ENCODE measurements at places on chromosomes 6 and 20.

DNA sequence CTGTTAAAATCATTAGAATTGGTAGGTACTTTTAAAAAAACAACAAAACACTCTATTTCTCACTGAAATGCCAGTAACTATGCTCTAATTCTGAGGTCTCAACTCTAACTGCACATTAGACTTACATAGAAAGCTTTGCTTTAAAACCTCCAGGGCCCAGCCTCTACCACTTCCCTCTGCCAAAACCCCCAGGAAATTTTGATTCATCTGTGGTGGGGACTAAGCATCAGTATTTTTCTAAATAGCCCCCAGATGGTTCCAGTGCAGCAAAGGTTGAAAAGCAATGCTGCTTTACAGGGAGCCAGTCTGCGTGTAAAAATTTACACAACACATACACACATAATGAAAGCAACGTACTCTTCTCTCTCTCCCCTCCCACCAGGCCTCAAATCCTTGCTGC lies 3.8 kb downstream of the TBC1D32 start:
- DNase-seq, result no peak

DNA sequence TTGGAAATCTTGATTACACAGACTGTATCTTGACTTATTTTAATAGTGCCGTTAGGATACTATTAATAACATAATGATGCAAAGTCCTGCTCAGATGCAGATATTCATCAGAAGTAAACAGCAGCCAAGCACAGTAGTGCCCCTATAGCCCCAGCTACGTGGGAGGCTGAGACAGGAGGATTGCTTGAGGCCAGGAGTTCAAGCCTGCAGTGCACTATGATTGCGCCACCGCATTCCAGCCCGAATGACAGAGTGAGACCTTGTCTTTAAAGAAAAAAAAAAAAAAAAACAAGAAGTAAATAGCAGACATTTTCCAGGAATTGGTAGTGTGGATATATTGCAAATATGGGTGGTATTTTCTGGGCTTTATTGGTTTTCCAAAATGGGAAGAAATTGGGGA lies 61.8 kb downstream of the TULP4 start:
- peak; percentile 85 for DNase-seq

GRCh38 chr20:33160681-33161080 lies 7.3 kb upstream of the BPIFA2 start:
- no peak for DNase-seq

GRCh38 chr20:57682184-57683101 lies 27.4 kb downstream of the PMEPA1 start:
- DNase-seq, result no peak

DNA sequence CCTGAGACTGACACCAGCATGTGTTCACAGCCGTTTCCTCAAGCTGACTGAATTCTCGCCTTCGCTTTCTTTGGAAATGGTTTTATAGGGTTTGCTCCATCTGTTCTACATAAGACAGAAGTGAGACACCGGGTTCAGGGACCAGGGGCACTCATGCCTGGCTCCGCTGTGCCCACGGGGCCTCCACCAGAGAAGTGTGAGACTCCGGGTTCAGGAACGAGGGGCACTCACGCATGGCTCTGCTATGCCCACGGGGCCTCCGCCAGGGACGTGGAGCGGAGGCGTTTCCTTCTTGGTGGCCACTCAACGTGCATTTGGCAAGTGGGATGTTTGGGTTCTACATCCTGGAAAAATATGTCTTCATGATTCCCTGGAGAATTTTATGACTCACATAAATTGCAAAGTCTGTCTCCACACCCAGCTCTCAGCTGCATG lies 106.6 kb downstream of the RNASET2 start:
- DNase-seq, result no peak

- peak; percentile 26 for DNase-seq
These were observed 59.4 kb upstream of the CITED2 start for GRCh38 chr6:139433631-139434419.

DNA sequence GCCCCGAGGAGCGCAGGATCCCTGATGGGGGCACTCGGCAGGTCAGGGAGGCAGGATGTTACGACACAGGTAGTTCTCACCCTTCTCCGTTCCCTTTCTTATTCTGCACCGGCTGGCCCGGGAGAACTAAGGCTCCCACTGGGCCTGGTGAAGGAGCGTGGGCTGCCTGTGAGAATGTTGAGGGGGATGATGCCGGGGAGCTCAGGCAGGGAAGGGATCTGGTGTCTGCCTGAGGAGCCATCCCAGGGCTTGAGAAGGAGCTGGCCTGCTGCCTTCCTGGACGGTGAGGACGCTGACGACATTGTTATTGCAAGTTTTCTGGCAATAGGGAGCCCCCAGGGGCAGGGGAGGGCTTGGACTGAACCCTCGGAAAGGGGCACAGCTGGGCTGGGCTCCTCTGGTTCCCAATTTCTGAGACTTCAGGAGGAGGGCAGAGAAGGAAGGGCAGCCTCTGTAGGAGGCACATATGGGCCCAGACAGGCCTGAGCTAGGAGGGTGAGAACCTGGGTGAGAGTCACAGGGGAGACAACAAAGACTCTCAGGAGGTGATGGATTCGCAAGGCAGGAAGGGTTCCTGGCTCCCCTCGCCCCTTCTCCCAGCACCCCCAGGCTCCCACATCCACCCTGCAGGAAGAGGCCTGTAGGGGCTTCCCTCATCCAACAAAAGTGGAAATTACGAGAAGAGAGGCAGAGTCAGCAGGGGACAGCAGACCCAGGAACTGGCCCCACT lies 32.8 kb downstream of the CYP21A2 start:
- no peak for DNase-seq

- DNase-seq, result peak; percentile 43
These were observed 1.1 kb upstream of the ZBTB46 start for GRCh38 chr20:63831993-63832686.

GRCh38 chr6:135159531-135159930 lies 21.6 kb upstream of the MYB start:
- DNase-seq, result no peak

DNA sequence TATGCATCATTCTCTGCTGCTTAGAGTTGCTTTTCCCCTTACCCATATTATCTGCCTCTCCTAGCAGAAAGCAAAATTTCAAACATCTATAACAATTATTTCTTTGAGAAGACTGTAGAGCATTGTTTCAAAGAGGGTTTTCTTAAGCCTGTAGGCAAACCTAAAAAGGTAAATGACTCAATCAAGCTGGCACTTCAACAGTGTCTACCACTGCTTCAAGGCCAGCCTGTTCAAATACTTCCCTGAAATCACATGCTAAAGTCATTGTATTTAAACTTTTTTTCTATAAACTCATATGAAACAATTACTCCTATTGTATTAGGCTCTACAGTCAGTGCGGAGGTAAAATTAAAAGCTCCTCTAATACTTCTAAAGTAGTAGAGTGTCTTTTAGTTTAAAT lies 87.1 kb downstream of the OGFRL1 start:
- DNase-seq, result no peak

- no peak for DNase-seq
These were observed 147.2 kb upstream of the RPS6KA2 start for GRCh38 chr6:166774292-166774691.

DNA sequence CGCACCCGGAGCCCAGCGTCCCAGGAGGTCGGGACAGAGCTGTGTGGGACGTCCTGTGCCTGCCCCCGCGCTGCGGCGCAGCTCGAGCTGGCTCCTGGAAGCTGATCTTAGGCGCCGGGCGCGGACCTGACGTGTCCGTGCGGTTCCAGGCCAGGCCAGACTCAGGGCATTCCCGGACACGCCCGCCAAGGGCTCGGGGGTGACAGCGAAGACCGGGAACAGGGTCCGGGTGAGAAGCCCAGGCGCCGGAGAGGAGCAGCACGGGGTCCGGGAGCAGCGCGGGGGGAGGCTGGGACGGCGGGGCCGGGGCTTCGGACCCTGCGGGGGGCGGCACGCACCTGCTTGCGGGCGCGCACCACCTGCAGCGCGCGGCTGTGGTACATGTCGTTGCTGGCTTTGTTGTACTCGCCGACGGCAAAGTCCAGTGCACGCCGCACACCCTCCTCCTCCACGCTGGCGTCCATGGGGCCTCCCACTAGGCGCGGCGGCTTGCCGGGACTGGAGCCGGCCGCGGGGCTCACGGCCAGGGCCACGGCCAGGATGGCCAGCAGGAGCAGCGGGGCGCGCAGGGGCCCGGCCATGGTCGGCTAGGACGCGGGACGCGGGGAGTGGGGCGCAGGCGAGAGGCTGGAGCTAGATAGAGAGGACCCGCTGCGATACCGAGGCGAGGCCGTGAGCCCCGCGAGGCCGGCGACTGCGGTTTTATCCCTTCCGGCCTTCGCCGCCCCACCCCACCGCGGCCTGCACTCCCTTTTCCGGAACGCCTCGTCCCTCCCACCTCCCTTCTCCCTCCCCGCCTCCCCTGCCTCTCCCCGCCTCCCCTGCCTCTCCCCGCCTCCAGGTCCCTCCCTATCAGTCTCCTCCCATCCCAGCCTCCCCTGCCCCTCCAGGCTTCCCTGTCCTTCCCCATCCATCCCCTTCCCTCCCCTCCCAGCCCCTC lies at the start of gene CST3:
CST3 (minus strand) TSS at position 674 of the 940 bp plus-strand sequence; CDS start at position 581, 93 bp downstream.
- DNase-seq, result peak; percentile 91

DNA sequence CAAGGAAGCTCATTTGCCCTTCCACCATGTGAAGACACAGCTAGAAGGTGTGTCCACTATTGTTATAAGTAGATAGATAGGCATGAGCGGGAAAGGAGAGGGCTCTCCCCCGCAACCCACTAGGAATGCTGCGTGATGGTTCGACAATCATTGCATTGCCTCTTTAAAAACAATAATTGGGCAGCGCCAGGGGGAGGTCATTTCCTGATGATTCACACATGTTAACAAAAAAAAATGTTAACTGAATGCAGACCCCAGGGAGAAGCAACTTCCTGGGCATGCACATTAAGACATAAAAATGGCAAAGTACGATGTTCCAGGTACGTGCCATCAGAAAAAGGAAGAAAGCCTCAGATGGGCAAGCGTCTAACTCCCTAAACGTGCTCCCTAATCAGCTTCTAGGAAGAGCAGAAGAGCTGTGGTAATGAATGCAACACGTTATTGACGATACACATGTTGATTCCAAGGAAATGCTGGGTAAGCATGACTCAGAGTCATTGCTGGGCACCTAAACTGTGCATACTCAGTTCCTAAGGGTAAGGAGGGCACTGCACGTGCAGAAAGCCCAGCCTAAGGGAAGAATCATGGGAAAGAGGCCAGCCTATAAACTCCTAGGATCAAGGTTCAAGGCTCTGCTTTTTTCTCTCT lies 113.7 kb downstream of the FAM217A start:
- DNase-seq, result no peak

DNA sequence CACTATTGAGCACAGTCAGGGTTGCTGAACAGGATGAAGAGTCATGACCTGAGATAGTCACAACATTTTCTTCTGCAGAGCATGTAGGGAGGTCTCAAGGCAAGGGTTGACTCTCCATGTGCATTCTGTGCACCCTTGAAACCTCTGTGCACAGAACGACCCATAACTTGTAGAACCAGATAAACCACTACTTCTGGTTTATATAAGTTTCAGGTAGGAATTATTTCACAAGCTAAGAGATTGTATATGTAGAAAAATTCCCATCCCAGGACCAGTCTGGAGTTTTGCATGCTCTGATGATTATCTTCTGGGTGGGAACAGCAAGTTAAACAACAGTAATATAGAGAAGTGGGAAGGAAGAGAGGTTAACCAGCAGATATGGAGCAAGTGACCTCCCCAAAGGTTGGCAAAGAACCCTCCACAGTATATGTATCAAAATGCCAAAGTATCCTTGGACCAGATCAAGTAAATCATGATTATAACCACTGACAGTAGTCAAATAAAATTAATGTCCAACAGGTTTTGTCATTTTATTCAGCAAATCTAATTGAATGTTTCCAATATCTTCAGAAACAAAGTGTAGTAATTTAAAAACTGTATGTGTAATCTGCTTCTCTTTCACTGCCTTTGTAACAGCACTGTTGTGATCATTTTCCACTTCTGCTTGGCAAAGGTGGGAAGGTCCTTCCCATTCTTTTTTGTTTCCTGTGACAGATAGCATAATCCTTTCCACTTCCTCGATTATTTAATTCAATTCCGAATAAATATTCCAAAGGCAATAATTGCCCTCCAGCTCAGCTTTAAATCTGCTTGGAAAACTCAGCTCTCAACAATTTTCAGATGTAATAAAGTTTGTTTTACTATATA lies 104.4 kb downstream of the SYNE1 start:
- DNase-seq, result no peak

- DNase-seq, result peak; percentile 72
These were observed 2.4 kb downstream of the NUS1 start for GRCh38 chr6:117677553-117678141.

DNA sequence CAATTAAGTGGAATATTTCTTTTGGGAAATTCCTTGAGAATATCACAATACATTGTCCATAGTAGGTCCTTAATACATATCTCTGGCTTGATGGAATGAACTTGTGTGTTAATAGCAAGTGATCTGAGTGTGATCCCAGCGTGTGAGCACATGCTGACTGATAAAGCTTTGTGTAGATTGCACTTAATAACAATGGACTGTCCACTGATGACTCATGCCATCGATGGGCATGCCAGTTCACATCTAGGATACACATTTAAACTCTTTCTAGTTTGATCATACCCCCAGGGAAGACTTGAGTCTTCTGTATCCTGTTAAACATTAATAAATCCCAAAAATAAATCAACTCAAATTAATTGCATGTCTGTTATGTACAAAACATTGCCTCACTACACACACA lies 454.3 kb upstream of the SPTLC3 start:
- DNase-seq, result no peak

DNA sequence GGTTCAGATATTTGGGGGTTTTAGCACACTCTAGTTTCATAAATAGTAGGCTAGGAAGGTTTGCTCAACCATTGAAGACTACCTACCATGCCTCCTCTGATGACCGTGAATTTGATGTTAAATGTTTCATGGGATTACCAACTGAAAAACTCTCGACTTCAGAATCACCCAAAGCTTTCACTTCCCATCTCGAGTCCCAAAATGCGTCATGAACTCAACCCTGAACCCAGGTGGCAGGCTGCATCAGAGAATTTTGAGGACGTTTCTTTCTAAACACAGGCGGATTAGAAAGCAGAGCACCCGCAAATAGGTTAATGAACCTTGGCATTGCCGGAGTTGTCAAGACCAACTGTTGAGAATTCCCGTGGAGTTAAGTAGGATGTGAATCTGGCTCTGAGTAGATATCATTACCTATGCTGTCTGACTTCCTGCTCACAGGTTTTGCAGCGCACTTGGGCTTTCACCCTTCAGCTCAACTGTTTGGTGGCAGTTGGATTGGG lies 98.4 kb upstream of the ADTRP start:
- DNase-seq, result no peak

DNA sequence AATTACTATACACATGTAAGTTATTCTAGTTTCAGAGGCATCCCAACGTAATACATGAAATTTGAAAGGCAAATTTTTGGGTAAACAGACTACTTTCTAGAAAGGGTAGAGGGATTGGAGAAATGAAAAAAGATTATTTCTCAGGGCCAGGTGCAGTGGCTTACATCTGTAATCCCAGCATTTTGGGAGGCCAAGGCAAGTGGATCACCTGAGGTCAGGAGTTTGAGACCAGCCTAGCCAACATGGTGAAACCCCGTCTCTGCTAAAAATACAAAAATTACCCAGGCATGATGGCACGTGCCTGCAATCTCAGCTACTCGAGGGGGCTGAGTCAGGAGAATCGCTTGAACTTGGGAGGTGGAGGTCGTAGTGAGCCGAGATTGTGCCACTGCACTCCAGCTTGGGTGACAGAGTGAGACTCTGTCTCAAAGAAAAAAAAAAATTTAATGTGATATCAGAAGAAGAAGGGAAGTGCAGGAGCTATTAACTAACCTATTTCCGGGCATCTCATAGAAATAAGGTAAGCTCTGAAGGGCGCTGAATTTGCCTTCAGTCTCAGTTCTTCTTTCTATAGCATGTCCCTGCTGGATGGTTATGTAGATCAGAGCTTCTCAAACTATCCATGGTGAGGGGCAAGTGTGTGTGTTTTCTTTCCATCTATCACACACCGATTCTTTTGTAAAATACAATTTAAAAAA lies 100.3 kb upstream of the MTHFD1L start:
- no peak for DNase-seq
